Lower lobe of right lung (tissue), 2 donors: ENCODE measurements at places on chromosomes 5 and 9.

DNA sequence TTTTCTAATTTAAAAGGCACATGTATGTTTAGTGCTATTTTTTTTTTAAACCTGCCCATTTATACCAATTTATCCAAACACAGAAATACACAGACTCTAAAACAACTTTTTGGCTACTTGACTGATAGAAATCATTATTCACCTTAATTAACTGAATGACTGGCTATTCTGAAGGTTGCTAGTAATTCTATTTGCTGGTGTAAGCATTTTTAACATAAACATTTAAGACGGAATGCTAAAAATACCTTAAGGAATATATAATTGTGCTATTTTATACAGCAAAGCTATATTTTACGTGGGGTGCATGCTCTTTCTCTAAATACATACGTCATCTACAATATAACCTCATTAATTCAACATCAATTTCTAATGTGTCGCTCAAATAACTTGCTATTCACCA, 14.9 kb downstream of the GLIS3 start:
- DNase-seq = no peak

DNA sequence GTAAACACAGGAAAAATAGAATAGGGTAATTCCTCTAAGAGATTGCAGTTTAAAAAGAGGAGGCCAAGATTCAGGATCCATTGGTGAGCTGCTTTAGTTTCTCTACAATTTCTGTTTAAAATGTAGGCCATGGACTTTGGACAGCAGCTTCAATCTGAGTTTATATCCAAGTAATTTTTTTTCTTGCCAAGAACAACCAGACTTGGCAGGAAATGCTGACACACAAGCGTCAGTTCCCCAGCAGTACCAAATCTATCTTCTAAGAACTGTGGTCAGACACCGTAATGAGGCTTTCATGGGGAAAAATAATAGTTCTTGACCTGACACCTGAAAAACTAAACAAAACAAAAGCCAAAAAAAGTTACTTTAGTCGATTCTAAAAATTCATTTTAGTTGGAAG, 528.8 kb downstream of the CSNK1G3 start:
- DNase-seq = no peak

GRCh38 chr9:1173993-1174392, 123.8 kb downstream of the DMRT2 start:
- DNase-seq = no peak

GRCh38 chr5:119897537-119898370, 268.4 kb downstream of the FAM170A start:
- no peak for DNase-seq

GRCh38 chr5:14188778-14189177, 45.6 kb downstream of the TRIO start:
- DNase-seq = no peak

DNA sequence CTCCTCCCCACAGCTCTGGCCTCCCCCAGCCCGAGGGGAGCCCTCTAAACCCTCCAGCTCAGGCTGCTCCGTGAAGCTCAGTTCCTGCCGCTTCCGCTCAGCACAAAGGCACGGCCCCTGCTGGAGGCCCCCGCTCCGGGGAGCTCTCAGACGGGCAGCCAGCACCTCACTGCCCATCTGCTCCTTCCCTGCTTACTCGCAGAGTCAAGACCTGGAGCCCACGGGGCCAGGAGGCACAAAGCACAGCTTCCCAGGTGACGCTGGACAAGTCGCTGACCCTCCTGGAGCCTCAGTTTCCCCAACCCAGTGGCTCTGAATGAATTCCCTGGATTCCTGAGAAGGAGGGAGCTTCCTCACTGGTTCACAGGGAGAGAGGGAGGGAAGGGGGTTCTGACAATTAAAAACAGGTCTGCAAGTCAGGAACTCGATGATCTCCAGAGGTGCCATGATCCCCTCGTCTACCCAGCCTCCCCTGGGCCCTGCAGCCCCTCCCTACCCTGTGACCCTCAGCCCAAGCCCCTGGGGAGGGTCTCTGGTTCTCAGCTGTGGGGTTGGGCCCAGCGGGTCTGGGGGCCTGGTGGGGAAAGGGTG, 36.2 kb downstream of the VAV2 start:
- peak; percentile 50 for DNase-seq

- no peak for DNase-seq
These were observed 164.4 kb downstream of the GIN1 start for GRCh38 chr5:102955488-102955887.

- DNase-seq = no peak
These were observed 139.3 kb downstream of the EMB start for GRCh38 chr5:50301756-50302155.

DNA sequence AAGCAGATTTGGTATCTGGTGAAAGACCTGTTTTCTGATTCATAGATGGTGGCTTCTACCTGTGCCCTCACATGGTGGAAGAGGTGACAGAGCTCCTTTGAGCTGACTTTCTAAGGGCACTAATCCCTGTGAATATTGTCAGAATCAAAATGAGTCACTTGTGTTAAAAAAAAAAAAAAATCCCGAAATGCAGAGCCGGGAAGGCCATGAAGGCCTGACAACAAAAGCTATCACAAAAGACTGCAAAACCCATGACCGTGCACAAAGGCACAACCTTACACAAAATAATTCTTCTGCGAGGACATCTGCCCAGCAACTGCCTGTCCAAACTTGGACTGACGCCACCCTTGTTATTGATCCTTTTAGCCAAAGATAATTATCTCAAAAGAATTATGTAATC, 19.6 kb upstream of the UBTD2 start:
- no peak for DNase-seq

GRCh38 chr5:40160435-40160834, 519.3 kb upstream of the PTGER4 start:
- no peak for DNase-seq

DNA sequence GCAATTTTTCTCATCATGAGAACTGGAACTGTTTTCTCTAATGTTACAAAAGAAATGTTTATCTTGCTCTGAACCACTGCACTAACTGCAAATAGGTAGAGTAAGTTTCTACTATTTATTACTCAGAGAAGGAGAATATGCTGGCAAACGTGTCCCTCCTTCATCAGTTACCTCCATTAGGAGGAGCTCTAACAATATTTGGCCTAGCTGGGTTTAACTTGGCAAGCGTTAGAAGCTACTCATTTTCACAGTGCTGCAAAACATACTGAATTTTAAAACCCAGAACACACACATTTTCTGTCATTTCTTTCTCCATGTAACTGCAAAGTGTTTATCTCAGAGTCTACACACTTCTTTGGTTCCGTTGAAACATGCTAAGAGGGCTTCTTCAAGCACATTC, 101.0 kb upstream of the GABRG2 start:
- no peak for DNase-seq

DNA sequence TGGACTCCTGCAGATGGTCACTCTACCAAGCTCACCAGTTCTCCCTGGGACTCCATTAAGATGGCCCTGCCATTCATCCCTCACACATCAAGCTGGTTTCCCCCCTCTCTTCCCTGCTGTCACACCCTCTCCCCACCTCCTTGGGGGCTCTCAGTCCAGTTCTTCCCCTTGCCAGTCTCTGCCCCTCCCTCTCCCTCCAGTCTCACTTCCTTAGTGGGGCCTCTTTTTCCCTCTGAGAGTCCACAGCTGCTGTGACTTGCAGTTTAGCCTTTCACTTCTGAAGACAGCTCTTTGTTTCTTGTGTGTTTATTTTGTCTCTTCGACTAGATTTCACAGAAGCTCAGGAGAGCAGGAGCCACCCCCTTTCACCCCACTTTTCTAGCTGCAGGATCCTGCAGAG, 10.5 kb downstream of the DOCK2 start:
- no peak for DNase-seq

- no peak for DNase-seq
These were observed 127.3 kb upstream of the BOD1 start for GRCh38 chr5:173743641-173744343.

DNA sequence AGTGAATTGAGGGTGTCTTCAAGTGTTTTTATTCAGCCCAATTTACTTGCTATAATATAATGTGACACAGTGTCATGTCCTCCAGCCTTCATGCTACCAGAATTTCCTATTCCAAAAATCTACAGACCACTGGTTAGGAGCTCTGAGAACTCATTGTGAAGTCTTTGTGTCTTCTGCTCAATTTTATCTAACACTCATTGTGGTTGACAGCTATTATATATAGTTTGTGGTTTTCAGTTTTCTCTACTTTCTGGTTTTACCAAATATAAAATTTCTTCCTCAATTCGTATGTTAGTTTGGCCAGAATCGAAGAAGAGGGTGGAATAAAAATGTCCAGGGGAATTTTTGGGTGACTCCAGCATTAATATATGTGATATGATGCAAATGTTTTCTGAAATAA, 509.3 kb upstream of the NUDT12 start:
- DNase-seq = no peak

DNA sequence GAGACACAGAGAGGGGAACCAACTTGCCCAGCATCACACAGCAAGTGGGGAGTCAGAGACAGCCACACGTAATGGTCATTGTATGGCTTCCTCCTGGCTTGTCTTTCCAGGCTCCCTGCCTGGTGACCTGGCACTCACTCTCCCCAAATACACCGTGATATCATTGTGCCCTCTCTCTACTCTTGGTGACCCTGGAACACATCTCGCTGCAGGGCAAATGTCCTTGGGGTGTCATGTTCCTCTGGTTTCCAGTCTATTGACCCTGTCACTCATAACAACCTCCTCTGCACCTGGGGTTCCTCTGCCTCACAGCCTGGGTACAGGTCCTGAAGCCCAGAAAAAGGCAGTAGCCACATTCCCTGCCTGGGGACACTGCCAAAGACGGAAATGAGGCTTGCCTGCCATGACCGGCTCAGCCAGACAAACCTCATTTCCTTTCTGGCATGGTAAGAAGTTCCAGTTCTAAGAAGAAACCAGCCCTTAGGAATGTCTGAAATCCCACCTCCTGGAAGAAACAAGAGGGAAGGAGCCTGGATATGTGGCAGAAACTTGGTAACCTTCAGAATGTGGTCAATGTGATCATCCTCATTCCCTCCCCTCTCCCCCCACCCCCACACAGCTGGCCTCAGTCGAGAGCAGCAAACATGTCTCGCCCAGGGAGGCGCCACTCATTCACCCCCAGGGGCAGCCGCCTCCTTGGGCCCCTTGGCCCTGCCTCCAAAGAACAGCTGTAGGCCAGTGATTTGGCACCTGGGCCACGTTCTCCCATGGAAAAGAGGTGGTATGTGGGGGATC, 30.6 kb upstream of the SMU1 start:
- no peak for DNase-seq

DNA sequence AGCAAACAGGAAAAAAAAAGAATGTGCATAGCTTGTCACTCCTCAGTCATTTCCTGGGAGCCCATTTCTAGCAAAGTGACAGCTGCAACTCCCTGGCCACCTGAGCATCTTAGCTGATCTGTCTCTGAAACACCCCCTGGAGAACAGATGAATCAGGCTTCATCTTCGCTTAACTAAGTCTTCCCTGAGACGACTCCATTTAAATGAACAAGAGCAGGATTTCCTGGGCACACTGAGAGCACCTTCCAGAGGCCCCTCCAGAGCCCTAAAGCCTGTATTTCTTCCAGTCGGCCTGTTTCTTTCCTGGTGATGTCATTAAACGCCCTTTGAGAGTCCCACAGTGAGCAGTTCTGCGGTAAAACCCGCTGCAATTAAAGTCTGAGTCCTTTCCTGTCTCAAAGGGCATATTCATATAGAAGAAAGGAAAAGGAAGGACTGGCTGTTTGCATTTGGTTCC, 13.9 kb downstream of the TGFBI start:
- no peak for DNase-seq

DNA sequence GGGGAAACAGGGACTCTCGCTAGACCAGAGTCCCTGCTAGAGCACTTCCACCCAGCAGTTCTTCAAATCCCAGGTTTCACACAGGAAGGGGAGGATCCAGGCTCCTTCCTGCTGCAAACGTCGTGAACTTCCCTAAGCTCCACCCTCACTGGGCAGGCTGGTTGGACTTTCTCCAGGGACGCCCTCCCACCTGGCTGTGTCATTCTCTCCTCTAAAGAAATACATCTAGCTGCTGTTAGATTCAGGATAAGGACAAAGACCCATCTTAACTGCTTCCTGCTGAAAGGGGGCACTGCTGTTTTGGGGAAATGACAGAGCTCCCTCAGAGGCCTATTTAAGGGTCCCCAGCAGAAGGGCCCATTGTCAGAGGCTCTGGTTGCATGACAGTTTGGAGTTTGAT, 230.7 kb downstream of the SEMA6A start:
- no peak for DNase-seq

- no peak for DNase-seq
These were observed 32.6 kb downstream of the HEXB start for GRCh38 chr5:74717596-74717995.

DNA sequence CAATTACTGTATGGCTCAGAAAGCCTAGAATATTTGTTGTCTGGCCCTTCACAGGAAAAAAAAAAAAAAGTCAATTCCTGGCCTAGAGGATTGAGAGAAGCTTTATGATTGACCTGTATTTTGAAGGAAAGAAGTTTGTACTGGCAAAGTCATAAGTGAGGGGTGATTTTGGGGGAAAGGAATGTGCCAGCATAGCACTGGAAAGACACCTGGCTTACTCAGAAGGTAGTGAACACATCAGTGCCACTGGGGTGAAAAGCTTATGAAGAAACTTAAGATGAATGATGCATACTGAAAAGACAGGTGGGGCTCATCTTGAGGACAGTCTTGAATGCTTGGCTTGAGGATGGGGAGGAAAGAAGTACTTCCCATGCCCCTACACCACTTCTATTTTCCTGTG, 127.9 kb upstream of the RASA1 start:
- no peak for DNase-seq

- DNase-seq = no peak
These were observed 94.1 kb upstream of the SNX2 start for GRCh38 chr5:122680623-122681350.

GRCh38 chr5:65264420-65264819, 217.3 kb downstream of the ADAMTS6 start:
- no peak for DNase-seq

GRCh38 chr5:2254880-2255750, 372.4 kb upstream of the IRX4 start:
- DNase-seq = no peak

- DNase-seq = no peak
These were observed 37.4 kb upstream of the GRAMD2B start for GRCh38 chr5:126385524-126386502.

GRCh38 chr5:175343308-175343707, 100.7 kb downstream of the DRD1 start:
- DNase-seq = no peak

GRCh38 chr9:114913656-114914055, 16.7 kb downstream of the TNFSF8 start:
- no peak for DNase-seq

DNA sequence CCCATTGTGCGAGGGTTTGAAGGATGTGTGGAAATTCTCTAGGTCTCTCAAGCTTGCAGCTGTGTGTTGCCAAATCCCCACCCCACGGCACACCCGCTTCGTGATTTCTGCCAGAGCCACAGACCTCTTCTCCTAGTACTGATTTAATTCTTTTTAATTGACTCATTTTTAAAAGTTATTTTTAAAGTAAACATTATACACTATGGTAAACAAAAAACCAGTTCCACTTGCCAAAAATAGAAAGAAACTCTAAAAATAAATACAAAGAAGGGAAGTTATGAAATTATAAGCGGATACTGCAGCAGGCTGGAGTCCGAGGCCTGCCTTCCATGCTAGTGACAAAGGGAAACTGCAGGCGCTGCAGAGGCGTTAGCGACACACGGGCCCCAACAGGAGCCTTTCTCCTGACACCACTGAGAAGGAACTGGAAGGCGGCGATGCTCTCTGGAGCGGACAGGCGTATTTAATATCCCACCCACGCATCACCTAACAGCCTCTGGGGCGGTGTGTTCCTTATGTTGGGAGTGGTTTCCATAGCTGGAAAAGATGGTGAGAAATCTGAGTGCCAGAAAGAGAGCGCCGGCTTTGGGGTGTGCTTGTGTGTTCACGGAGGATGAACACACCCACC, 122.5 kb downstream of the COL23A1 start:
- DNase-seq = peak; percentile 79

- DNase-seq = no peak
These were observed 72.0 kb downstream of the PDE8B start for GRCh38 chr5:77282337-77283027.
